ENCODE measurements at places on chromosomes 2 and 18.

GRCh38 chr2:190856985-190857384 is 23.6 kb upstream of the GLS start:
- DNase-seq = no peak

GRCh38 chr2:3288470-3289170 is 89.0 kb downstream of the EIPR1 start:
- no peak for DNase-seq

DNA sequence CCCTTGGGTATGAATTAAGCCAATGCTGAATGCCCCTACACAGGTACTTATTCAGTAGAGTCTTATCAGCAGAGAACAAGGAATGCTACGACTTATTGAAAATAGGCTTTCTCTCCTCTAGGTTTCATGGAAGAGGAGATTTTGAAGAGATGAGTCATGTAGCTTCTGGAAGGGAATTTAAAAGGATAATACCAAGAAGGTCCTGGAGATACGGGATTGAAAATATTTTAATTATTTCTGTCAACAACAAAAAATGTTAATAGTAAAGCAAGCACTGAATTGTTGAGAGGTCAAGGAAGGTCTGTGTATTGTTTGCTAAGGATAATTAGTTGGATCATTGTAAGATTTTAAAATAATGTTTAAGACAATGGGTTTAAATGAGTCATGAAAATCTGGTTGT is 293.0 kb upstream of the SPHKAP start:
- DNase-seq = no peak

DNA sequence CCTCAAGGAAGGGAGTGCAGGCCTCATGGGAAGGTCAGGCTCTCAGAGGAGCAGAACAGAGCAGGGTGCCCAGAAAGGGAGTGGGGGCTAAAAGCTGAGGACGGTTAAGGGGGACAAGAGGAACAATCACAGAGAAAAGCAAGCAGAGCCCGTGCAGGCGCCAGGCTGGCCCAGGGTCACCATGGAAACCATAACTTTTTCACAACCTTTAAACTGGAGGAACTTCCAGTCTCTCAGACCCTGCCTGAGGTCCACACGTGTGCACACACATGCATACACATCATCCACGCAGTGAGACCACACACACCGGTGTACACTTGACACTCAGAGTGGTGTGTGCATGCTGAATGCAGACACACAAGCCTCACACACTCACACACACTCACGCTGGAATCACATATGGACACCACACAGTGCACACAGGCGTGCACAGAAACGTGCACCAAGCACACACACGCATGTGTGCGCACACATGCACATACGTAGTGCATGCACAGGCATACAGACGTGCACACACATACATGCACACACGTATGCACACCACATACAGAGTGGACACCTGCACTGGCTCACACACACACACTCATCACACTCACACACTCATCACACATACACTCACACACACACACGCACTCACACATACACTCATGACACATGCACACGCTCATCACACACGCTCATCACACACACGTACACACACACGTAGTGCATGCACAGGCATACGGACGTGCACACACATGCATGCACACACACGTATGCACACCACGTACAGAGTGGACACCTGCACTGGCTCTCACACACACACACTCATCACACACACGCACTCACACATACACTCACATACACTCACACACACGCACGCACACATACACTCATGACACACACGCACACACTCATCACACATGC is 37.2 kb upstream of the SNED1 start:
- DNase-seq = no peak

GRCh38 chr18:32742579-32742978 is 30.2 kb downstream of the KLHL14 start:
- no peak for DNase-seq

GRCh38 chr2:112710956-112711750 is 9.7 kb upstream of the NT5DC4 start:
- DNase-seq = no peak

DNA sequence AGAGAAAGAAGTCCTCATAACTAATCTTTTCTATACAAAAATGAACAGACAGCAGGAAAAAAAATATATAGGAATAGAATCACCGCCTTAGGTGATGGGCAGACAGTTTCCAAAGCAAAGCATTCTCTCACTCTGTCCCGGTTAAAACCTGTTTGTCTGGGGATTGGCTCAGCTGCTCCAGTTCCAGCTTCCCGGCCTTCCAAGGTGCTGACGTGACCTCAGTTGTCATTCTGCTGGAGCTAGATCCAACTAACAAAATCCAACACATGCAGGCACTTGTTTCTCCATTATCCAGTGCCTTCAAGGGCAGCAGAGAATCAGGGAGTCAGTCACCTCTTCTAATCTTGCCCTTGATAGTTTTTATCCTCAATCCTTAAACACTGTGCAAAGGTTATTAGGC is 52.8 kb downstream of the IKZF2 start:
- no peak for DNase-seq

GRCh38 chr18:518081-518480 is 17.6 kb upstream of the COLEC12 start:
- DNase-seq = no peak

DNA sequence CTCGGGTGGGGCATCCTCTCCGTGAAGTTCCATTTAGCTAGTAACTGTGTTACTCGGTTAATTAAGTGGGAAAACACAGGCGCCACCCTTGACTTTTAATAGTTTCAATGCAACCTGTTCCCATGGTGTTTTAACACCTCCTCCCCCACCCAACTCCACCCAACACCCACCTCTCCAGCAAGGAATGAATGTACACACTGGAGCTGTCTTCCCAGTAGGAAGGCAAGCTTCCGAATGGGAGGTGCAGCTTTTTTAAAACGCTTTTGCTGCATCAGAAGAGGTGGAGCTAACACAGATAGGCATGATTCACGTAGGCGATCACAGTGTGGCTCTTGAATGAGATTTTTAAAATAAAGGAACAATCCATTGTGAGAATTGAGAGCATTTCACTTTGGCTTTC is 73.8 kb upstream of the AGAP1 start:
- DNase-seq = no peak

- DNase-seq = no peak
Measured at GRCh38 chr2:240986787-240987411, 11.5 kb upstream of the SNED1 start.

- DNase-seq = no peak
Measured at GRCh38 chr18:70197026-70197425, 8.5 kb downstream of the RTTN start.

GRCh38 chr18:35642802-35643201 is 61.3 kb downstream of the GALNT1 start:
- no peak for DNase-seq

DNA sequence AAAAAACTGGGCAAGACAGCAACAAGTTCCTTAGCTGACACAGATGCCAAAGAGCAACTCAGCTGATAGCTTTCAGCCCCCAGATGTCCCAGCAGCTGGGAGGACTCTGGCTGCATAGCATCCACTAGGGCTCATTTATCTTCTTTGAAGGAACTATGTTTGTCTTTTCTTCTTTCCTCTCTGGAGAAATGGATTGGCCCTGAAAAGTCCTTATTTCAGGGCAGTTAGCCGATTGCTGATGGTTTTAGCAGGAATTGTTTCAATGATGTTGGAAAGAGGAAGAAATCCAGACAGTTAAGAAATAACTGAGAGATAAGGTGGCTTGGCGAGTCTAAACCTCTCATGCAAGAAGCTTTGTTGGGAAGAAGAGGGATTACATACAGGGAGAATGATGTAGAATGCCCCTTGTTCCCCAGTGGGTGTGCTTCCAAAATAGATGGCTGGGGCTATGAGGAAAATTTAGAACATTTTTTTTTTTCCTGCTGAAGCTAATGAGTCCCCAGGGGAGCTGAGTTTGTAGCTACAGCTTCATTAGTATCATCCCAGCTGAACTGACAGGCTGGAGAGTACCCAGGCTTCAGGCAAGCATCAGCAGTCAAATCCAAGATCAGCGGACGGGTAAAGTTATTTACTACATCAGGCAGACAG is 33.6 kb upstream of the SERPINE2 start:
- DNase-seq = no peak

DNA sequence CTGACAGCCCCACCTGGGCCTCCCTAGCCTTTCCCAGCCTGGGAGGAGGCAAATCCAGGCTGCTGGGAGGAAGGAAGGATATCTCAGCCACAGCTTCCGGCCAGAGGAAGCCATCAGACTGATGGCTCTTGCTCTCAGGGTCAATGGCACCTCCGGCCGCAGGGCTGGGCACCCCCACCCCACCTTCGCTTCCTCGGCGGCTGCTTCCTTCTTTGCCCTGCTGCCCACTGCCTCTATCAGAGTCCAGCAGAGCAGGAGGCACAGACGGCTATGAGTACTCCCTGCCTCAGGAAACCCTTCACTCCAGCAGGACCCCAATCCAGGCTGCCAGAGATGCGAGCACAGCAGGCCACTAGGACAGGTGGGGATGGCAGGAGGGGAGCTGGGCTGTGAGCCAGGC is 3.3 kb downstream of the SEMA4C start:
- DNase-seq = no peak

DNA sequence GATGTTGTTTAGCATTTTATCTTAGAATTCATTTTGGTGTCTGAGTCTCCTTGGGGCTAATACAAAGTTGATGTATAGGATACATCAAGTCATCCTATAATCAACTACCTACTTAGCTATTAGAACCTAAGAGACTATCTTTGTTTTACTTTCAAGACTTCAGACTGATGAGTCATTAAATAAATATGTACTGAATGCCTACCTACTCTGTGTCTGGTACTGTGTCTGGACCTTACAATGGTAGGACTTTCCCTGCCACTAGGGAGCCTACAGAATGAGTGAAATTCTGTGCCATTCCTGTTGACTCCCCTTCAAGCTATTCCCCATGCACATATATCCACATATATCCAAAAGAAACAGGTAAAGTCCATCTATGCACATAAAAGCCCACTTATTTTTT is 114.5 kb downstream of the ERBB4 start:
- DNase-seq = no peak

- no peak for DNase-seq
Measured at GRCh38 chr18:71760541-71760940, 783.6 kb downstream of the CBLN2 start.

Measured in GM18507 (cell line).